ENCODE measurements at places on chromosomes 1 and 21.

DNA sequence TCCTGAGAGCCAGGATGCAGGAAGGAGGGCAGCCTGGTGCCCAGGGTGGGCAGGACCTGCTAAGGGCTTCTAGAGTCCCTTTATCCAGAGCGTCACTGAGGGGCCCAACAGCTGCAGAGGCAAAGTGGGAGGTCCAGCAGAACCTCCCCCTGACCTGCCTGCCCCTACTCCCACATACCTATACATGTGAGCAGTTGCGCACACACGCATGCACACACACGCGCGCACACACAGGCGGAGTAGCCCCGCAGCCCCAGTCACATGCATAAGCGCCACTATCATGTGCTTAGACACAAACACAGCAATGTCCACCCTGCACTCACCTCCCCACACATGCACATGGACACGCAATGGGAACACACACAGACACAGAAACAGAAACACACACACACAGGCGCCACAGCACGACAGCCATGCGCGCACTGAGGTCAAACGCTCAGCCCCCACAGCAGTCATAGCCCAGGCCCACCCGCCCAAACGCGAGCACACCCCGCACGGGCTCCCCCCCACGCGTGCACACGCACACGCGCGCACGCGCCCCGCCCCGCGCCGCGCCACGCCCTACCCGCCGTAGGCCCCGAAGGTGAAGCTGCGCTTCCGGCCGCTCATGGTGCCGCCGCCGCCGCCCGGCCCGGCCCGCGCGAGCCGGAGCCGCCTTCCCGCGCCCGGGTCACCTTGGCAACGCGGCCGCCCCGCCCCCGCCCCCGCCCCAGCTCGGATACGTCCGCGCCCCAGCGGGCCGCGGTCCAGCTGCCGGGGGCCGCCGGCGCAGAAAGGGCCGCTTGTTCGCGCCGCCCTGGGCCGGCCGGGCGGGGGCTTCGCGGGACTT, 17.7 kb downstream of the RAP1GAP start:
- DNase-seq, result no peak

GRCh38 chr1:111129376-111129775, 10.5 kb downstream of the DRAM2 start:
- DNase-seq, result no peak

- DNase-seq, result no peak
These were observed 8.1 kb upstream of the TEDDM1 start for GRCh38 chr1:182408435-182409075.

DNA sequence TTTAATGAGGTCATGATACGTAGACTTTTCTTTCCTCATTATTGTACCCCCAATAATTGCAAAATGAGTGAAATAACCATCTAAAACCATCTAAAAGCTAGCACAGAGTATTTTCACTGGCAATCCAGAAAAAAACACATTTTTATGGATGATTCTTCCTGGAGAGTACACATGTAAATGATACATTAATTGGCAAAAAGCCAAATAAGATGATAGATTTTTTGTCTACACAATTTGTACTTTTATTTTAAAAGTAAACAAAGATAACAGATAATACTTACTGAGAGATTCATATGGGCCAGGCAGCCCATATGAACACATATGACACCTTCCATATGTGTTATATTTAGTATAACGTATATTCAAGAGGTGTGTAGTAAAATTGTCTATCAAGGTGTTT, 2.5 kb upstream of the KRTAP19-7 start:
- DNase-seq, result no peak

- no peak for DNase-seq
These were observed 82.0 kb upstream of the ESRRG start for GRCh38 chr1:216805233-216805632.

GRCh38 chr1:245871191-245871590, 635.9 kb downstream of the SMYD3 start:
- DNase-seq, result no peak

DNA sequence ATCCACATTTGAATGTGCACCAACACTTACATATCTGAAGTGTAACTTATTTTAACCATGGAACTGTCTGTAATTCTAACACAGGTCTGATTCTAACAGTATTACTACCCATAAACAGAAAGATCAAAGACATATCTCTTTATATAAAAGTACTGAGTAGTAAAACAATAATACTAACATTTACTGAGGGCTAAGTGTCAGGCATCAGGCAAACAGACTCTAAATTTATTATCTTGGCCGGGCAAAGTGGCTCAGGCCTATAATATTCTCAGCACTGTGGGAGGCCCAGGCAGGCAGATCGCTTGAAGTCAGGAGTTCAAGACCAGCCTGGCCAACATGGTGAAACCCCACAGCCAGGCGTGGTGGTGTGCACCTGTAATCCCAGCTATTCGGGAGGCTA, 85.9 kb downstream of the JAK1 start:
- no peak for DNase-seq

GRCh38 chr21:21018821-21019220, 20.6 kb downstream of the NCAM2 start:
- DNase-seq, result no peak

- DNase-seq, result no peak
These were observed 88.2 kb downstream of the RABGAP1L start for GRCh38 chr1:174247472-174247871.

DNA sequence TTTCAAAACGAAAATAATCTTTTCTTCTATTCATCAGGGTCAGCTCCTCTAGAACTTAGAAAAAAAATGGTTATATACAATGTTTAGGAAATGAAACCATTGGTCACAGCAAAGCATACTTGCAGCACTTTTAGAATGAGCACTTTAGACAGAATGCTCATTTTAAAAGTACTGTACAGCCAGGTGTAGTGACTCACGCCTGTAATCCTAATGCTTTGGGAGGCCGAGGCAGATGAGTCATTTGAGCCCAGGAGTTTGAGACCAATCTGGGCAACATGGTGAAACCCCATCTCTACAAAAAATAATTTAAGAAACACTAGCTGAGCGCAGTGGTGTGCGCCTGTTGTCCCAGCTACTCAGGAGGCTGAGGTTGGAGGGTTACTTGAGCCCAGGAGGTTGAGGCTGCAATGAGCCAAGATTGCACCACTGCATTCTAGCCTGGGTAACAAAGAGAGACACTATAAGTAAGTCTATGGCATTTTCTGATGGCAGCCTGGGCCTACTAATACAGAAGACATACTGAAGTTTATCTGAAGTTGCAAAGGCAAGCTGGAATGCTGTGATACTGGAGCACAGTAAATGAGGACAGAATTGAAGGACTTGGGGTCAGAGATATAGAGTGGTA, 48.9 kb upstream of the ZNF326 start:
- DNase-seq, result no peak

DNA sequence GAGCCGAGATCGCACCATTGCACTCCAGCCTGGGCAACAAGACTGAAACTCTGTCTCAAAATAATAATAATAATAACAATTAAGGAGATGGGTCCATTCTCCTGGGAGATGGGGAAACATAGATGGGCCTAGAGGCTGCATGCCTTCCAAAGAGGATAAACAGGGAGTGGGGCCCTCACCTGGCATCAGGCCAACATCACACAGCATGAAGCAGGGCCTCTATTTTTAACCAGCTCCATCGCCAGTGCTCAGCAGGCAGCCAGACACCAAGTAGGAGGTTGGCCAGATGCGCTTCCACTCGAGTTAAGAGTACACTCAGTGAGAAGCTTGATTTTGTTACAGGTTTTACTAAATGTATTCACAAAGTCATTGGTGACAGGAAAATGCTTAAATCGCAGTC, 352.0 kb downstream of the RRAGC start:
- no peak for DNase-seq

- DNase-seq, result no peak
These were observed 168.7 kb downstream of the RUNX1 start for GRCh38 chr21:34880401-34880800.

DNA sequence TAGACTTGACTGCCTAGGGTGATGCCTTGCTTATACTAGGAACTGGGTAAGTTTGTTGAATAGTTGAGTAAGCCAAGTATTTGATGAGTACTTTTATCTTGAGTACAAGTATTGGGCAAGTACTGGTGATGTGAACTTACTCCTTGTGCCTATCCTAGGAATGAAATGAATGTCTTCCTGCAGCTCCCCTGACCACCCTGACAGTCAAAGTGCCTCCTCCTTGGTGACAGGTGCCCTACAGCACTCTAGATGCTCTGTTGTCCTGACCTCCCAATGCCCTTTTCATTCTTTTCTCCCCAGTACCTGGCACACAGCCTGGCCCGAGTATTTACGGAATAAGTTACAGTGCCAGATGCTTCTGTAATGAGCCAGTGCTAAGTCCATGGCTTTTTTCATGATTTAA, 25.5 kb downstream of the PCSK9 start:
- peak; percentile 76 for DNase-seq

GRCh38 chr1:209364716-209365115, 218.8 kb upstream of the CAMK1G start:
- no peak for DNase-seq

GRCh38 chr1:243930822-243931671, 81.0 kb upstream of the AKT3 start:
- DNase-seq, result no peak

- DNase-seq, result peak; percentile 71
These were observed 55.9 kb upstream of the PTGFRN start for GRCh38 chr1:116853680-116854402.

DNA sequence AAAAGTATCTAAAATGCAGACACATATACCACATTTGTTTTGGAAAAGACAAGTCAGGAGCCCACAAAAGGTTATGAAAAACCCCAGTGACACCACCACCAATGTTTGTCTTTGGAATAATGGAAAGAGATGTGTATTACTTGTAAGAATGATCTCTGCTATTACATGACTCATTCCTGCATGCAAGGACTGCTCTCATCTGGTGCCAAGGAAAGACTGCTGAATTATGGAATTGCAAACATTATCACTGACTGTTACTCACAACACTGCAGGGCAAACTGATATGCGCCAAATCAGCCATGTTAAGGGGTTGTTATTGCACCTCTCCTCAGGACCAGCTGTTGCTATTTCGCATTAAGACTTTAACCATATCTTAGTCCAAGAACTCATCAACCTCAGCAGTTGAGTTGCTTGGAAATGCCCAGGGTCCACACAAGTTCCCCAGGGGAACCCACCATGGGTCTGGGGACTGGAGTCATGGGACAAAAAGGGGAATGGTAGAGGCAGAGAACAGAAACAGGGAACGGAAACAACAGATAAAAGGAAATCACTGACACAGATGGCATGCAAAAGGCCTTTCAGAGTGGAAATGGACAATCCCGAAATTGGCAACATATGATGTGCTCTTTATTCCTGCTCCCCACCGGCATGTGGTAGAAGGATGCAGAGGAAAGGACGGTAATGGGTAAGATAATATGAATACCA, 34.4 kb downstream of the CAPZB start:
- DNase-seq, result peak; percentile 94

- no peak for DNase-seq
These were observed at the start of gene NTMT2 for GRCh38 chr1:170145770-170146676. Gene NTMT2 (plus strand): TSS chr1:170145959. CDS start chr1:170146108, 149 bp downstream.

DNA sequence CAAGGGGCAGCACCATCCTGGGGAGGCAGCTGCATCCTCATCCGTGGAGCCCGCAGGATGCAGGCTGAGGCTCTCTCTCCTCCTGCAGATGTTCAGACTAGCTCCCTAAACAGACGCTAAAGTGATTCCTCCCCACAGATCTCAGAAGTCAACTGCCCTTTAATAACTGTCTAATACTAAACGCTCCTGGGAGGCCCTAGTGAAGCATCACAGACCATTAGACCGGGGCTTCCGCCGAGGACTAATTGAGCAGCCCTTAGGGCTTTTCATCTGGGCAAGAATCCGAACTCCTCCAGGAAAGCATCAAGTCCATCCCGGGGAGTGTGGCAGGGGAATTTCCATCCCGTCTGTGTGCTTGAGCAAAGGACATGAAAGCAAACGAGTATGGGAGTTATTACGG, 40.4 kb downstream of the PRDM16 start:
- no peak for DNase-seq

DNA sequence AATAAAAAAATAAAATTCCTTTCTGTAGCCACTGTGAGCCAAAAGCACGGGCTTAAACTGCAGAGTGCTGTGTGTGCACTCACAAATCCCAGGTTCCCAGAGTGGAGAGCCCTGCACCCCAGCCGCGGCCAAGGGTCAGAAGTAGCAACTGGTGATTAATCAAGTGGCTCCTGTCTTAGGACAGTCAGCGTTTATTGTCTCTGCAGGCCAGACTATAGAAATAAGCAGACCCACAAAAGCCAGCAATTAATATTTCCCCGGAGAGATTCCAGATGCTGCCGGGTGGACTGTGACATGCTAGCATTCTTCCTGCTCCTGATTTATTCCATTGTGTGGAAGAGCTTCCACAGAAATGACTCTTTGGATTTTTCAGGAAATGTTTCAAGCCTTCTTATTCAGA, 412.2 kb downstream of the KIF26B start:
- peak; percentile 74 for DNase-seq

GRCh38 chr1:207321790-207322645, 540 bp downstream of the CD55 start:
- peak; percentile 37 for DNase-seq

GRCh38 chr1:66556161-66556611, 22.2 kb downstream of the SGIP1 start:
- no peak for DNase-seq

DNA sequence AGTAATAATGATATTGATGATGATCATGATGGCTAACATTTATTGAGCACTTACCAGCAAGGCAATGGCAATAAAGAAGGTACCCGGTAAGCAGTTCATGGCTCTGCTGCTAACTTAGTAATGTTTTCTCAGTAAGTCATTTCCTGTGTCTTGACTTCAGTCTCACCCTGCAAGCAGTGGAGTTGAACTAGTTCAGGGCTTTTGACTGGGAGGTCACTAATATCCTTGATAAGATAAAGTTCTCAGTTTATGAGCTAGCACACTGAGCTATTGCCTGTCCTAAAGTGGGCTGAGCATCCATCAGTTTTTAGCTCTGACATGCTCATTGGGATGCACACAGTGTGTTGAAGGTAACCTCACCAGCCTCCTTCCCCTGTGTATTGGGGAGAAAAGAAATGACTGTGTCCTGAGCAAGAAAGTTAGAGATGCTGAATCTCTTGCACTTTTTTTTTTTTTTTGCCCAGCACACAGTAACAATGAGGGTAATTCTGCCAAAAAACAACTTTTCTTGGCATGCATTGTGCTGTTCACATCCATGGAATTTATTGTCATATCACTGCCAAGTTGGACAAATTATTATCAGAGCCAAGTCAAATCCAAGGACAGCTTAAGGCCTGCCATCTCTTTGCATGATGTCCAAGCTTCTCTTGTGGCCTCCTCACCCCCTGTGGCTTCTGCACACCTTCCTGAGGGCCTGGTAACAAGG, 55.5 kb upstream of the GADD45A start:
- DNase-seq, result peak; percentile 86

GRCh38 chr1:160607672-160608032, 28.4 kb upstream of the CD84 start:
- DNase-seq, result no peak

- no peak for DNase-seq
These were observed 58.4 kb downstream of the SYF2 start for GRCh38 chr1:25173809-25174340.

Measured in AG10803 (cell line).